Activated CD8-positive, alpha-beta T cell treated with anti-CD3 and anti-CD28 coated beads for 36 hours (primary cell): ENCODE measurements at places on chromosomes 11 and 22. TPM values are rescaled to one million over a fixed set of nuclear protein-coding genes. Genes with fewer than 3 reads are reported as not detected.

DKK3 gene
- not detected for total RNA-seq

HBG1 gene
- total RNA-seq, result not detected

MEI1 gene
- 28.4 TPM for total RNA-seq

SCGB1C1 gene
- not detected for total RNA-seq
